Stimulated activated CD8-positive, alpha-beta memory T cell treated with anti-CD3 and anti-CD28 coated beads, Interleukin-12 subunit alpha, Interleukin-12 subunit beta, amount 100 ng/mL, for 1 hour (primary cell): ENCODE measurements at places on chromosomes 6 and 20.

DNA sequence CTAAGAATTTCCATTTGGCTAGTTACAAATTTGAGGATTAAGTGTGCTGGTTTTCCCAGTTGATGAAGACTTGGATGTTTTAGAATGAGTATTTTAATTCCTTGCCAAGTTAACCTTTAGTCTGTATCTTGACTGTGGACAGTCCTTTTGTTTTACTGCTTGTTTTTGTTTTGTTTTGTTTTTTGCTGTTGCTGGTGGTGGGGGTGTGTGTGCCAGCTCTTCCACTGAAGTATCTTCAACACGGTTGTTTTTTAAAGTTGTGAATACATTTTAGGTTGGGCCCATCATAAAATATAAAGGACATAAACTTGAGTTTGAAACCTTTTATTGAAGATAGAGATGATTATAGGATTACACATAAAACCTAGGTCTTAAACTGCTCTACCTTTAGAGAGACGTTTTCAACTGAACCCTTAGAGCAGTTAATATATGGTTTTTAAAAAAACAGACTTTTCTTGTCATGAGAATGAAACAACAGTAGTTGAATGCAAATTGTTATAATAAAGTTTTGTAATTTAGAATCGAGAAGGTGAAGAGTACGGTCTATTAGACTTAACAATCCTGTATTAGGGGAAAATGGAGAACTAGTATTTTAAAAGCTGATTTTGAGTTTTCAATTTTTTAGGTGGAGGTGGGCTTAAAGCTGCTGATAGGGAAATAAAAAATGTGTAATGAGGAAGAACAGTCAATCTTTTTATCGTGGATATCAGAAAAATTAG is 4.0 kb downstream of the QKI start:
- no peak for DNase-seq

DNA sequence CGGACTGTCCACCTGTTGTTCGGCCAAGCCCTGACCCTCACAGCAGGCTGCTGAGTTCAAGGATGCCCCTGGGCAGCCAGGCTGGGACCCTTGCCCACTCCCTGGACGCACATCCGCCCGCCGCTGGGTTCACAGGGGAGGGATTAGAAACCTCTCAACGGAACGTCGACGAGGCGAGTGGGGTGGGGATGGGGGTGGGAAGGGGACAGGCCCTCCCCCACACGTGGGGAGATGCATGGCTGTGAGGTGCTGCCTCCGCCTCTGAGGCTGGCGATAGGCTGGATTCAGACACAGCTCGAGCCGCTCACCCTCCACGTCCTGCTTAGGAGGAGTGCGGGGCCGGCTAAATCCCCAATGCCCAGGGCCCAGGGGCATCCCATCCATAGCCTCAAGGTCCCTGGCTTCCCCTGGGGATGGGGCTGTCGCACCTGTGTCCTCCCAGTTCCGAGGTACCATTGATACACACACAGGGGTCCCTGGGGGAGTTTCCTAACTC is 90.6 kb upstream of the BHLHE23 start:
- DNase-seq, result no peak

- DNase-seq, result no peak
These were observed 131.8 kb upstream of the MLN start for GRCh38 chr6:33935439-33936080.

DNA sequence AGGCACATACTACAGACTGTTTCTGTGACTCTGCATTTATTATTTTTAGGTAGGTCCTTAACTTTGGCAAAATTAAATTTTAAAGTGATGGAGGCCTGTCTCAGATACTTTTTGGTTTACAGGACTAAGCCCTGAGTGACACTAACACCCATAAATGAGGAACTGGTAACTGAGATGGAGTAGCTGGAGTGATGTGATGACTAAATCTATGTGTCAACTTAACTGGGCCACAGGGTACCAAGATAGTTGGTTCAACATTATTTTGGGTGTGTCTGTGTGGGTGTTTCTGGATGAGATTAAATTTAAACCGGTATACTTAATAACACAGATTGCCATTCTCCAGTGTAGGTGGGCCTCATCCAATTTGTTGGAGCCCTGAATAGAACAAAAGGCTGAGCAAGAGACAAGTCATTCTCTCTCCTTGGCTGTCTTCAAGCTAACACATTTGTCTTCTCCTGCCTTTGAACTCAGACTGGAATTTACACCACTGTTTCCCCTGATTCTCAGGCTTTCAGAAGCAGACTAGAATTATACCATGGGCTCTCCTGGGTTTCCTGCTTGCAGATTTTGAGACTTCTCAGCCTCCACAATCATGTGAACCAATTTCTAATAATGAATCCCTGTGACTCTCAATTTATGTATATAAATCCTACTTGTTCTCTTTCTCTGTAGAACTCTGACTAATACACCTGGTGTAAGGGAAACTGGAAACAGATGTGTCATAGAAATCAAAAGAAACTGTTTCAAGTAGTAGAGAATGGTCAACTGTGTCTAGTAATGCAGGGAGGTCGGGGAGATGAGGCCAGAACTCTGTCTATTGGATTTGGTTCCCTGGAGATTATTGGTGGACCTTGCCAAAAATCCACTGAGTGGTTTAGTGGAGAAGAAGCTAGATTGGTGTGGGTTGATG is 579.2 kb downstream of the EPM2A start:
- no peak for DNase-seq

- no peak for DNase-seq
These were observed 174.1 kb downstream of the BMP7 start for GRCh38 chr20:57092112-57092899.

DNA sequence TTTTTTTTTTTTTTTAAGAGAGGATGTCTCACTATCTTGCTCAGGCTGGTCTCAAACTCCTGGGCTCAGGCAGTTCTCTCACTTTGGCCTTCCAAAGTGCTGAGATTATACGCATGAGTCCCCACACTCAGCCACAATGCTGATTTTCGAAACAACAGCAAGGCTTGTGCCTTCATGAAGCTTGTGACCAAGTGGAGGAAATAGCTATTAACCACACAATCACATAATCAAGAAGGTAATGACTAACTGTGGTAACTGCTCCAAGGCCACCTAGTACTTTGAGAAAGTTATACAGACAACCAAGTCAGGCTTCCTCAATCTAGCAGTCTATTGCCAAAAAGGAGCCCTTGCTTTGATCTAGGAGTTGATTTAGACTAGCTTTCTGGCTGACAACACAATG is 46.3 kb downstream of the SOD2 start:
- no peak for DNase-seq

DNA sequence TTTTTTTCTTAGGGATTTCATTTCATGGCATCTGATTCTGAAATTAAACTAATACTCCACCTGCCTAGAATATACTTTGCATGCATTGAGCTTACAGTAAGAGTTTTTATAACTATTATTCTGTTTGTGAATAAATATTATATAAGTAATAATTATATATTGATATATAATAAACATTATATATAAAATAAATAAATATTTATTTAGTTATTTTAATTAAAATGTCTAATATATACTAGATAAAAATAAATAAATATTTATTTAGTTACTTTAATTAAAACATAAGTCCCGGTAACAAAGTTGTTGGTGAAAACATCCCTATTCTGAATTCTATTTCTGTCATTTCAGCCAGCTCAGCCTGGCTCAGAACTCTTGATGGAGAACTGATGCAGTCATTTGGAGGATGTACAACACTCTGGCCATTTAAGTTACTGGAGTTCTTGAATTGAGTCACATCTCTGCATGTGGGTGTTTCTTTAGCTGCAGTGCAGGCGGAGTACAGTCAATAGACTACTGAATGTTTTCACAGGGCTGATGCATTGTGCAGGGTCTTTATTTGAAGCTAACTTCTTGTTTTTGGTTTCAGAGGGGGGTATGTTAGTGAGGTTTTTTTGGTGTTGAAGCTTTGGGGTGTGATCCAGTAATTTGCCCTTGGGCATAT is 508.9 kb upstream of the ADGRB3 start:
- DNase-seq, result no peak

GRCh38 chr6:54156650-54157250 is 45.5 kb downstream of the MLIP start:
- no peak for DNase-seq

DNA sequence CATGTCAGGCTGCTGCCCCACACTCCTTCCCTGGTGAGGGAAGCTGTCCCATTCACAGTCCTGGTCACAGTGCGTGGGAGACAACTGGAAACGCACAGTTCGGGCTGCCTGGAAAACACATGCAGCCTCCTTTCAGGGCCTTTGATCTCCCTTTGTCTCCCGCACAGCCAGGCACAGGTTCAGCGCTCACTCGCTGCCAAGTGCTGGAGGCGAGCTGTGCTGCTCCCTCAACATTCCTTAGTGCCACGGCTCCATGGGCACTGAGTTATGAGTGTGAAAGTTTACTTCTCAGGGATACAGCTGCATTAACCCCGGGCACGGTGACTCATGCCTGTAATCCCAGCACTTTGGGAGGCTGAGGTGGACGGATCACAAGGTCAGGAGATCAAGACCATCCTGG is 9.1 kb downstream of the YTHDF1 start:
- DNase-seq, result no peak

DNA sequence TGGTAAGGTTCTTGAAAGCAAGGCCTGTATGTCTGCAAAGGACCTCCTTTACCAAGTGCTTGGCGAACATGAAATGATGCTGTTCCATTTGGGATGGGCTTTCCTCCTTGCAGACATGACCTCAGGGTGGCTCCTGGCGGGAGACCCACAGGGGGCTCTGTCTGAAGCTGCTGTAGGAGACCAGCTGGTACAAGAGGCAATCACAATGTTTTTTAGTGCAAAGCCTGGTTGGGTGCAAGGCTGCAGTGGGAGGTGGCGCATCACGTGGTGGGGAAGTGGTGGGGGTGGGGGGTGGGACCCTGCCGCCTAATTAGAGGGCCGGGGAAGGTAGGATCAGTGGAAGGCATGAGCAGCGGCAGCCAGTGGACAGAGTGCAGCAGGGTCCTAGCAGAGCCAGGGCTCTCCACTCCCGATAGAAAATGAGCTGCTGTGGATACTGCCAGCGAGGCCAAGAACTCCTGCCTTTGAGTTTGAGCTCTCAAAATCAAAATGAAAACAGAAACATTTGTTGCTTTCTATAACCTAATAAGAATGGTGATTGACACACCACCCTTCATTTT is 9.1 kb upstream of the ARMC2 start:
- DNase-seq, result no peak

DNA sequence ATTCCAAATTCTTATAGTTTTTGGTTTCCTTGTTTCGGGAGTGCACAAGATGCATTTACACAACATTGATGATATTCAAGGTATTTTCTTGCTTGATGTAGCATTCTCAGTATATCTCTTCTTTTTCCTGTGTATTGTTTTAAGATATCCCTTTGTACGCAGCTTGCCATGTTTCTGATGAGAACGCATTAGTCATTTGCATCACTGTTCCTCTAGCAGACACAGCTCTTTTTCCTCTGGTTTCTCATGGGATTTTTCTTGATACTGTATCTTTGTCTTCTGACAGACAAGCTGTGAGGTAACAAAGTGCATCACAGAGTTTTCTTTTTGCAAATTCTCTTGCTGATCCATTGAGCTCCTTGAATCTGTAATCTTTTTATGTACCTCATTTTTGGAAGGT is 146.4 kb downstream of the SLC22A3 start:
- DNase-seq, result no peak

GRCh38 chr6:36355819-36356218 is 19.1 kb upstream of the BNIP5 start:
- no peak for DNase-seq

DNA sequence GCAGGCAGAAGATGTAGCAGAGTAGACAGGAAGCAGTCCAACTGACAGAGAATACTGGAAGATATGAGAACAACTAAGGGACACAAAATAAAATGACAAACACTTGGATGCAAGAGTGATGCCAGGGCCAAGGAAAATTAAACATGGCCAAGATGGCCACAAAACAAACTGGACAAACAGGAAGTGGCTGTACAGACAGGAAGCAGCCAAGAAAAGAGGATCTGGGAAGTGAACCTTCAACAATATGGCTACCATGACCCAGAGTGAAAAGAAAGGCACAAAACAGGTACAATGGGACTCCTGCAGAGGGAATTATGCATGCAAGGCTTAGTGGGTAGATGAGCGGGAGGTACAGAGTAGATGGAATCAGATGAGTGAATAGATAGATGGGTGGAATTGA is 29.1 kb downstream of the HLA-DPB1 start:
- no peak for DNase-seq

DNA sequence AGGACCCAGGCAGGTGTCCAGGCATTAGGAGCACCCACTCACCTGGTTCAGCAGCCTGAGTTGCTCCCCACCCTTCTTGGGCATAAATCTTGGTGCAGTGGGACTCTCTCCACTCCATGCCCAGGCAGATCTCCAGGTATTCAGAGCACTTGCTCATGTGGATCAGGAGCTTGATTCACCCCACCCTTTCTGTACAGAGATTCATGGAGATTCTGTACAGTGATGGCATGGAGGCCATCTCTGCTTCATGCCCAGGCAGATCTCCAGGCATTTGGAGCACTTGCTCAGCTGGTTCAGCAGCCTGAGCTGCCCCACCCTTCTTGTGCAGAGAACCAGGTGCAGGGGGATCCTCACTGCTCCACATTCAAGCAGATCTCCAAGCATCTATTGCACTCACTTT is 44.1 kb downstream of the BEND6 start:
- DNase-seq, result no peak

DNA sequence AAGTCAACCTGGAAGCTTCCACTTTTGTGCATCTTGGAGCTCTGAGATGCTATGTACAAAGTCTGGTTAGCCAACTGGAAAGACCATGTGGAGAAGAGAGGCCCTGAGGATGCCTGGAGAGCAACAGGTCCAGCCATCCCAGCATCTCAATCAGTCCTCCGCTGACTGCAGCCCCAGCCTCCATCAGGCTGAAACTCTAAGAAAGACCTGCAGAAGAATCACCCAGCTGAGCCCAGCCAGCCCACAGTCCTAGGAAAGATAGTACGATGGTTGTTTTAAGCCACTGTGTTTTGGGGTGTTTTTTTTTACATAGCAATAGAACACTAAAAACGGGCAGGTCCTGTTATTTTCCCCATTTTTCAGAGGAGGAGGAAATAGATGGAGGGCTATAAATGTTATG is 84.0 kb downstream of the NCR2 start:
- DNase-seq, result no peak

DNA sequence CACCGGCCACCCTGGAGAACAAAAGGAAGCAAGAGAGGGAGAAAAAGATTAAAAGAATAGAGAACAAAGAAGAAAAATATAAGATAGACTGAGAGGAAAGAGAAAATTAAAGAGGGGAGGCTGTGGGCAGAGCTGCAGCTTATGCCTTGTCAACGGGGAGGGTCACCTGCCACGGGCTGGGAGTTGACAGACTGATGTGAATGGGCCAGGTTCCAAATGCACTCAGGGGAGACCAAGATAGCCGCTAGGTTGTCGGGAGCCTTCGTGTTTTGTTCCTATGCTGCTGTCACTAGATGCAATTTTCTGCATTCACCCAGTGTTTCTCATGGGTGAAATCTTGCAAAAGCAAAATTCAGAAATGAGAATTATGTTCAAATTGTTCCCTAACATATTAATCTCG is 119.6 kb upstream of the MTHFD1L start:
- DNase-seq, result no peak

GRCh38 chr20:45626540-45626939 is 3.0 kb upstream of the WFDC10A start:
- no peak for DNase-seq

DNA sequence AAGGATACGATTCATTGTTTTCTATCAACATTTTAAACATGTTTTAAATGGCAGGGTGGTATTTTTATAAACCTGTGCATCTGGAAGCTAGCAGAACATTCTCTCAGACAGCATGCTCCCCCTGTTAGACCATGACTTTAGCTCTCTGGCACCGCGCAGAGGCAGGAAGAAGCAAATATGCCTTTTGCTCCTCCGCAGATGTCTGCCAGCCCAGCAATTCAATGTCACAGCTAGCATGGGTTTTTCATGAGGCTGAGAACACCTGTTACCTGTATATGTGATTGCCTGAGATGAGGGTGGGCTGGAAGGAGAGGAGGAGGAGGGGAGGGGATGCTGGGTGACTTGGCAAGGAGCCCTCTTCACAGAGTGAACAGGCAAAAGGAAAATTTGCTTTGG is 6.7 kb downstream of the MTCH1 start:
- no peak for DNase-seq
